ENCODE measurements at places on chromosomes 4 and X.

- DNase-seq: no peak
Measured at GRCh38 chr4:105277702-105278101, 131.0 kb downstream of the TET2 start.

DNA sequence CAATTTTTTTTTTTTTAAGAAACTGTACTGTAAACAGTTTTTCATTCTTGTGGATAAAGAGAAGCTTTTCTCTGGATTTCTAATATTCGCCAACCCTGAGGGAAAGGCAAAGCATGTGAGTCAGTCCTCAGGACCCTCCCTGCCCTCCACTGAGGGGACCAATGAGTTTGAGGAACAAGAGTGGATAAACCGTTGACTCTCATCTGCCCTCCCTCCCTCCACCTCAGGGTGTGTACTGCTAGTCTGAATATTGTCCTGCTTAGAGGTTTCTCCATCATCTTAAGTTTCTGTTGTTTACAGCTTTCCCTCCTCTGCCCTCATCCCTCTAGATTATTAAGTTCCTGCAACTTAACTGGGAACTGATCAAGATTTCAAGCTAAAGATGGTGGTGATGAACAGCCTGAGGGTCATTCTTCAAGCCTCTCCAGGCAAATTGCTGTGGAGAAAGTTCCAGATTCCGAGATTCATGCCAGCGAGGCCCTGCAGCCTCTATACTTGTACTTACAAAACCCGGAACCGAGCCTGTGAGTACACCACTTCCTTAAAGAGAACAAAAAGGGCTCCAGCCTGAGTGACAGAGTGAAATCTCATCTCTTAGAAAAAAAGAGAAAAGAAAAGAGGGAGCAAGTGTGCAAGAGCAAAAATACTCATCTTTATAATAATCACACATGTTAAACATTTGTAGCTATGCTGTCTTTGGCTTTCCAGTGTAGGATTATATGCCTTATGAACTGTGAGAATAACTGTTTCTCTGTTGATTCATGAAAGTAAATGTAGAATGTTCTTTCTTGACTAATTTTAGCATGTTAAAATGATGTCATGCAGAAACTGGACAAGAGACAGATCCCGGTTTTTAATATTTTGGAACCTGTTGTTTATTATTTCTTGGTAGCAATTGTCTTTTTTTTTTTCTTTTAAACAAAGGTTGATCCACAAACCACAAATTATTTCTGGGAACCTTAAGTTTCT lies 11.9 kb downstream of the CA5B start:
- no peak for DNase-seq

- DNase-seq: no peak
Measured at GRCh38 chr4:13493793-13494192, 9.7 kb upstream of the RAB28 start.

- no peak for DNase-seq
Measured at GRCh38 chr4:111269439-111269838, 646.6 kb upstream of the PITX2 start.

GRCh38 chr4:22462688-22463087 lies 53.2 kb downstream of the ADGRA3 start:
- DNase-seq: no peak

GRCh38 chr4:78625073-78625472 lies 73.5 kb downstream of the ANXA3 start:
- no peak for DNase-seq

DNA sequence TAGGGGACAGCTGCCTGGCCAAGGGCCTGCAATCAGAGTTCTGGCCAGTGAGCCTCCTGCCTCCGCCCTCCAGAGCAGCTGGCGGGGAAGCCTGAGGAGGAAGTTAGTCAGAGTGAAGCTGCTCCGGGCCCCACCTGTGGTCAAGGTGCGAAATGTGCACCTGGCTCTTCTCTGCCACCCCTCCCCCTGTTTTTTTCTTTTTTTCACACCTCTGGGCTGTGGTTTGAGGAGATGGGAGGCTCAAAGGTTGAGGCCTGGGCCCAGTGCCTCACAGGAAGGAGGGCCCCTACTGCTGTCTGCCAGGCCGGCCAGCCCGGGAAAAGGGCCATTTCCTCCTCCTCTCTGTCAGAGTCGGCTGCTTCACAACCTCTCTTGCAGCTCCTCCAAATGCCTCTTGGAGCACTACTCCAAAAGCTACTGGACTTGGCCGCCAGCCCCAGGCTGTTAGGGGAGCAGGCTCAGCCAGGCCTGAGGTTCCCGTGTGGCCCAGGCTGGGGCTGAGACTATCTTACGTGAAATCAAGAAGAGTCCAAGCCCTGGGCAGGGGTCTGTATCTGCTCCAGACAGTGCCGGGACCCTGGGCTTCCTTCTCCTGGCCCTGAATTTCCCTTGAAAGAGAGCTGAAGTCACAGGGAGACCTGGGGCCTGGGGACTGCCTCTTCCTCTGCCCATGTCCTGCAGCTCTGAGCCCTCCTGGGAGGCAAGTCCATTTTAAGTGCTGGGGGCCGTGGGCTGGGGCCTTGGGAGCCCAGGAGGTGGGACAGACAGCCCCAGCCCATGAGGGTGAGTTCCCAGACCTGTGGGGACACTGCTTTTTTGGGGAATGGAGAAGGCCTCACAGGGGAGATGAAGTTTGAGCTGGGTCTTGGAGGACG lies 4.5 kb upstream of the CXCR3 start:
- peak; percentile 5 for DNase-seq

GRCh38 chr4:4685810-4686795 lies 144.3 kb upstream of the STX18 start:
- DNase-seq: no peak

DNA sequence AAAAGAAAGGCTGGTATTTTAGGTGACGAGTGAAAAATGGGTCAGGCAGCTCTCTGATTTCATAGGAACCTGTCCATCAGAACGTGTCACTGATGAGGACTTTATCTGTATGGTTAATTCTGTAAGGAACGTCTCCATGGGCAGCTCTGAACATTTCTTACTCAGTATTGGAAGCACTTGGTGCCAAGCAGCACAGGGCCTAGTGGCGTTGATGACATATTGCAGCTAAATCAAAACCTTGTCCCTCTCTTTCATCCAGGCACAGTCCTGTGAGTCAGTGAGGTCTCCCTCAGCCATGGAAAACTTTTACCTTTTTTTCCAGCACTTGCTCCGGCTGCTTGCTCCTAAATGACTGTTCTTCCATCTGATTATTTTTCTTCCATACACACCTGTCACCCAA lies 301.9 kb downstream of the DHX15 start:
- no peak for DNase-seq

GRCh38 chr4:65467068-65467680 lies 203.1 kb downstream of the EPHA5 start:
- DNase-seq: no peak

DNA sequence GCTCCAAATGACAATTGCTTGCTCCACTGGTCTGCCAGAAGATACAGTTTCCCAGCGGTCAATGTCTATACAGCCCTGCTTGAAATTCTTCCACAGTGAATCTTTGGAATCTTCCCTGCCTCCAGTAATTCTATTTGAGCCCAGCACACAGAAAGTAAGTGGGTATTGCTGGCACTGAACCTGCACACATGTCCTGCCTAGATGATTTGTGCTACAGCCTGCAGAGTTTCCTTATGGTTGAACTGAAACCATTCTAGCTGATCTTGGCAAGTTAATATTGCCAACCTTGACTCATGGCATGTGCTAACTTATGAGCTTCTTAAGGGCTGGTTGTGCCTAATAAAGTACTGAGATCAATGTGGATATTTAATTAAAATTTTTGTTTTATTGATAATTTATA lies 553.8 kb upstream of the GNPDA2 start:
- no peak for DNase-seq

- no peak for DNase-seq
Measured at GRCh38 chrX:30910124-30910860, 21.2 kb upstream of the TAB3 start.

GRCh38 chr4:166741742-166742141 lies 492.6 kb downstream of the SPOCK3 start:
- DNase-seq: no peak

DNA sequence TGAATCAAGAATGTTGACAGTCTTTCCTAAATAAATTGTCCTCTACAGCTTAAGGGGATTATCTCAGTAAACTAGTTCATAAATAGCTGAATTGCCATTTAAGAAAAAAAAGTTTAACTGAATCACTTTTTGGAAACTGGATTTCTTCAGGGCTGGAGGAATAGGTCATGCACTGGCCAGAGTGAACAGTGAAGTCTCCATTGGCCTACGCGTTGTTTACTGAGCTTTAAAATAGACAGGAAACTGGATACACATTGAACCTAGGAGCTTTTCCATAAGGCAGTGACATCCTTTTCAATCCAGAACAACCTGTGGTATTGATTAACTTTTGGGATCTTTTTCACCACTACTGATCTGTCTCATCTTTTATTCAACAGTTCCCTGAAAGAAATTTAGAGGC lies 58.0 kb downstream of the COL4A6 start:
- DNase-seq: no peak

- no peak for DNase-seq
Measured at GRCh38 chrX:13360146-13360545, 40.3 kb upstream of the ATXN3L start.

DNA sequence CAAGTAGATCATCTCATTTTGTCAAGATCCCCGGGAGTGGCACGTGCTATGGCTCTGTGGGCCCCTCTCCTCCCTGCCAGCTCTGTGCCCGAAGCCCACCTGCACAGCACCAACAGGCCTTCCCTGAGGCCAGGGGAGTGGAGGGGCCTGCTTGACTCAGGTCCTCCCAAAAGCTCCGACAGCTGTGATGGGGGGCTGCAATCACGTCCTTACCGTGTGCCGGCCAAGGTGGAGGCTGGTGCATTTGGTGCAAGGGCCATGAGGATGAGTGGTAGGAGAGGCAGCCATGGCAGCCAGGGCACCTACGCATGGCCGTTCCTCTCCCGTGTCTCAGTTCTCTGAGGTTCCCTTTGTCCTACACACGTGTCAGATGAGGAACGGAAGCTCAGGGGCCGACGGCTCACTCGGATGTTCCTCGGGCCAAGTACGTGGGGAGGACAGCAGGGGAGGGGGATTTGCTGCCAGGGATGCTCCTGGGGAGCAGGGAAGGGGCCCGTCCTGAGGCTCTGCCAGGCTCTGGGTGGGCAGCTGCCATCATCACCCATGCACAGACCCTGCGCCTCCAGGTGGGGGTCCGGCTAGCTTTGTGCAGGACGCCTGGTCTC lies 95.8 kb downstream of the HMX1 start:
- DNase-seq: no peak

- DNase-seq: no peak
Measured at GRCh38 chr4:85556283-85556682, 81.3 kb downstream of the ARHGAP24 start.

DNA sequence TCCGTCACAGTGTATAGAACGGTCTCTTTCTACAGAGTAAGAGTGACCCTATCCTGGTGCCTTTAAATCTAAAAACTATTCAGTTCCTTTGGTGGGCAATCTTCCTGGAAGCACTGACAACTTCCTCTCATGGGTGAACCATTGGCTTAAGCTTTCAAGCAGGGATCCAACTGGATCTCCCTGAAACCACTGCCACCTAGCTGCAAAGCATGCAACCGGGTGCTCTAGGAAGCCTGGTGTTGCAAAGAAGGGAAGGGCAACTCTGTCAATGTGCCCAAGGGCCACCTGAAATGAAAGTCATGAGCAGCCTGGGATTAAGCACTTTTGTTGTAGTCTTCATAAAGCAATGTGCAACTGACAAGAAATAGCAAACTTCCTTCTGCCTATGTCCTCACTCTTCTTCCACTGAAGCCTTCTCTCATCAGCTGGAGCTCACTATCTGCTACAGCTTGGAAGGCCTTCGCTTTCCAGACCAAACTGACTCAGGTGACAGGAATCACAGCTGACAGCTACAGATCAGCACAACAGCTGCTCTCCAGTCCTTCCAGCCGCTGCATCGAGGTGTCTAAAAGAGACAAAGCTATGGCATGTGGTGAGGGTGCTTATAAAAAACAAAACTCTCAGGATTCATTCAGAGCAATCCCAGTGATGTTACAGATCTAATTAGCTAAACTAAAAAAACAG lies 46.1 kb downstream of the SETD7 start:
- DNase-seq: no peak

DNA sequence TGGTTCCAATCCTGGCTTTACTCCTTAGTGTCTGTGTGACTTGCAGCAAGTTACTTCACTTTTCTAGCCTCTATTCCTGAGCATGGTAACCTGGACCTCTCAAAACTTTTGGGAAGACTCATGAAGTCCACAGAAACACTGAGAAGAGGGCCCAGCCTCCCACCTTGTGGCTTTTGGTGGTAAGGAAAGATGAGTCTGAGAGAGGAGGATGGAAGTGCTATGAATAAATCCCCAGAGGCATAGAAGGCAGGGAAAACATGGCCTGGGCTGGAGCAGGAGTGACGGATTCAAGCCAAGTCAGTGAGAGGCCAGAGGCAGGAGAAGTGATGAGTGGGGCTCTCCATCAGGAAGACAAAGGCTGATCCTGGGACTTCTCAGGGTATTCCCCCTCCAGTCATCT lies 10.9 kb upstream of the MAGEA4 start:
- no peak for DNase-seq

DNA sequence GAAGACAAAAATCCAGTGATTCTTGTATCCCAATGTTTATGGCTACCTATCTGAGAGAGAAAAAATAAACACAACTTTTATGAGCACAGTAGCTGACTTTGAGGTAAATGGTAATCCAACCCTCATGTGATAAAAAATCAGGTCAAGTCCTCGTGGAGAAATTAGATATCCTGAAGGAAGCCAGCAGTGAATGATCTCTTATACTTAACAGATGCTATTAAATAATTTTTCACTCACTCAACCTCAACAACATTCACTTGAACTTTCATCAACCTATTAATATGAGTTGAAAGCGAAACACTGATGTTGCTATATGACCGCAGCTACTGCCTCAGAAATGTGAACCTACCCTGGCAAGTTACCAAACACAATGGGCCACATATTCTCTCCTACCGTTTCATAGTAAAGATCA lies 105.4 kb downstream of the GPC3 start:
- DNase-seq: no peak
